ENCODE measurements at places on chromosomes 1 and 21.

- DNase-seq, result no peak
Observed at GRCh38 chr1:41847733-41848132, 71.0 kb downstream of the HIVEP3 start.

DNA sequence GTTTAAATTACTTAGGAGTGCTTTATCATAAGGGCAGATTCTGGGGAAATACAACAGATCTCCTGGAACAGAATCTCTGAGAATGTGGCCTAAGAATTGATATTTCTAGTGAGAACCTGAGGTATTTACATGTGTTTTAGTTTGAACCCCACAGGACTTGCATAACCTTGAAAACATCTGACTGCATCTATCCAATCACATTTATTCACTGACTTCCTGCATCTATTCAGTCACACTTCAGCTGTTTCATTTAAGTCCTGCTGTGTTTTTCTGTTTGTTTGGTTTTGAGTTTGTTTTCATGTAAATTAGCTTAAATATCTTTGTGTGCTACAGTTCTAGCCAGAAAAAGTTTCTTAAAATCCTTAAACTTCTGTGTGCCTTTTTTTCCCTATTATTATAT, 1260.7 kb downstream of the PLA2G4A start:
- no peak for DNase-seq

- DNase-seq, result no peak
Observed at GRCh38 chr1:167683226-167683625, 38.6 kb upstream of the MPZL1 start.

- DNase-seq, result no peak
Observed at GRCh38 chr1:67634396-67634935, 50.5 kb upstream of the GADD45A start.

DNA sequence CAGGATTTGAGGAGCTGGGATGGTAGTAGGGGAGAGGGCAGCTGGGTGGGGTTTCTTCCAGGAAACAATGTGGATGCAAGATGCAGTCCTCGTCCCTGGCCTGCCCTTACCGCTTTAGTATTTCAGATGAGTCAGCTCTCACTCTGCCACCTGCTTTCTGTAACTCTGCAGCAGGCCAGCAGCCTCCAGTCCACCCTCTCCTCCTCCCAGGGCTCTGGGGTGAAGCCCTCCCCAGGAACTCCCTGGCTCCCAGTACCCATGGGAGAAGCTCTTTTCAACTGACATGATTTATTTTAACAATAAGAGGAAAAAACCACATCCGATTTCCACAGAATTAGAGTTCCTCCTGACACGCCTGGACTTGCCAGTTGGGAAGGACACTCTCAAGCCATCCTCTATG, 39.0 kb upstream of the IL20 start:
- DNase-seq, result no peak

- DNase-seq, result no peak
Observed at GRCh38 chr21:41902946-41903345, 23.8 kb upstream of the PRDM15 start.

DNA sequence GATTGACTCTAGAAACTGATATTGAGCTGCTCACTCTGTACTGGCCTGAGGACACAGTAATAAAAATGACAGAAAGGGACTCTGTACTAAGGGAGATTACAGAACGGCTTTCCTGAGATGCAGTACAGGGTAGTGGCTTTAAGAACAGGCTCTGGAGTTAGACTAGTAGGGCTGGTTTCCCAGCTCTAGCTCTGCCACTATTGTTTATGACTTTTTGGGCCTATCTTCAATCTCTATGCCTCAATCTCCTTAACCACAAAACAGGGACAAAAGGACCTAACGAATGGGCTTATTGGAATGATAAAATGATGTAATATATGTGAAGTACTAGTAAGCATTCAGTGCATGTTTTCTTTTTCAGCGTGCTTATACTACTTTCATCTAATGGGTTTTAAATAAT, 1.4 kb downstream of the DEPDC1 start:
- no peak for DNase-seq

DNA sequence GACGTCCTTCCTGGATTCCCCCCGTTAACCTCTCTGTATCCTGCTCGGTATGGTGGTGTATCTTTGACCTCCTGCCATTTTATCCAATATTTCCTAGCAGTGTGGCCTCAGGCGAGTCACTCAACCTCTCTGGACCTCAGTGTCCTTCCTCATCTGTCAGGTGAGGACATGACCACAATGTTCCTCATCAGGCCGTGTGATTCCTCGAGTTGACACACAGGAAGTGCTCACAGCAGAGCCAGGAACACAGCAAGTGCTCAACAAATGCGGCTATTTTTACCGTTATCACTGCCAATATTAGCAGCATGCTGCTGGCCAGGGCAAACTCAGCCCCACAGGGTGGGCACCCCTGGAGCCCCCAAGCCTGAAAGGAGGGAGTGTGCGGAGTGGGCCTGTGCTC, 450.2 kb downstream of the KIF26B start:
- no peak for DNase-seq

DNA sequence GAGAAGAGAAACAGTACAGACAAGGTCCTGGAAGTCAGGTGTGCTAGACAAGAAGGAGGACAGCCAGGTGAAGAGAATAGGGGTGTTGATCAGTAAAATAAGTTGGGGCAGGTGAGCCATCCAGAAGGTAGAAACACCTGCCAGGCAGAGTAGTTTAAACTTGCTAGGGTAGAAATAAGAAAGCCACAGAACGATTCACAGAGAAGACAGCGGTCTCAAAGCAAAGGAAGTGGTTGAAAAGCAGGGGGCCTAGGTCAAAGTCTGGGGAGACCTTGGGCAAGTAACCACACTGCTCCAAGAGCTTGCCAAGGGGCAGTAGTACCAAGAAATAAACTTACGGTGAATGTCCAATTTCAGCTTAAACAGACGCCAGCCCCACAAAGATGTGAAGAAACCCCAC, 116.6 kb upstream of the PROX1 start:
- no peak for DNase-seq

DNA sequence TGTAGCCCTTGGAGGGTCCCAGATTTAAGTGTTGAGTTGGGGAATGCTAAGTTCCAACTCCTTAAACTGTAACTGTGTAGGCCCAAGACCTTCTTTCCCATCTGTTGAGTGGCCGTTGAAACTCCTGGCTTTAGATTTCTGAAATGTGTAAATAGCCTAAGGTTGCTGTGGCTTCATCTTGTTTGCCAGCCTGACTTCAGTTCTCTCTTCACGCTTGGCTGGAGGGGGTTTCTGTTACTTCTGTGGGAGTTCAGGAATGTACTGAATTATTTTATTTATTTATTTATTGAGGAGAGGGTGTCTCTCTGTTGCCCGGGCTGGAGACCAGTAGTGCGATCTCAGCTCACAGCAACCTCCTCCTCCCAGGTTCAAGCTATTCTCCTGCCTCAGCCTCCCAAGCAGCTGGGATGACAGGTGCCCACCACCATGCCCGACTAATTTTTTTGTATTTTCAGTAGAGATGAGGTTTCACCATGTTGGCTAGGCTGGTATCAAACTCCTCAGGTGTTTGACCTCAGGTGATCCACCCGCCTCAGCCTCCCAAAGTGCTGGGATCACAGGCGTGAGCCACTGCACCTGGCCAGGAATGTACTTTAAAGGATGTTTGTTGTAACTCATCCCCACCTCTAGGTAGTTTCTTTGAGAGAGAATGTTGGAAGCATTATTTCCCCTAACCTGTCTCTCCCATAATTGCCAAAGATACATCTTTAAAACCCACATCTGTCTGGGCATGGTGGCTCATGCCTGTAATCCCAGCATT, 5.9 kb downstream of the TTC39A start:
- DNase-seq, result no peak

- DNase-seq, result no peak
Observed at GRCh38 chr1:114756949-114757454, 782 bp downstream of the CSDE1 start.

- no peak for DNase-seq
Observed at GRCh38 chr1:14652840-14653239, 54.4 kb downstream of the KAZN start.

DNA sequence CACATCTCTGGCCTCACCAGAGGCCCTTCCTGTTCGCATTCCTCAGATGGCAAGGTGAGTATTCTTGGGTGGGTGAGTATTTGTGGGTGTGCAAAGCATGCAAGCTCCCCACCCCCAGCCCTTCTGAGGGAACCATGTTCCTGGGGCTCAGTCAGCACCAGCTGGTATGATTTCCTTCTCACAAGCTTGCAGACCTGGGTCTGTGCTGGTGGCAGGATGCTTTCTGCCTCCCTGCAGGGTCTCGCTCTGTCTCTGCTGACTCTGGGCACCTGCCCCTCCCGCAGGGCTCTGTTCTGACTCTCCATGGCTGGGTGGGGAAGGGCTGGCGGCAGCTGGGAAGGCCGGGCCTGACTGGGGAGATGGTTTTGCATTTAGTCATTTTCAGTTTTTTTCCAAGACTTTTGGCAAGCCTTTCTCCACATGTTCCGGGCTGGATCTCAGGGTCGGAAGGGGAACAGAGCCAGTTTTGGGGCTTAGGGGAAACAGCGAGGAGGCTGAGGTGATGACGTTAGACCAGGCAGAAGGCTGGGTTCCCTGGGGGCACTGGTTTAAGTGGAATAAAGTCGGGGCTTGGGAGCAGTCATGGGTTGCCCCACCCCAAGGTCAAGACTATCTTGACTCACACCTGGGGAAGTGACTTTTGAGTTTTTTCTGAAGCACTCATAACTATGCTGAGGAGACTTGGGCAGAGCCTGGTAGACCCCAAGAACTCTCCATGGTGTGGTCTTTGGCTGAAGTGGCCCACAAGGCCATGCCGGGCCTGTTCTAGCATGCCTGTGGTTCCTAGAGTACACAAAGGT, 6.2 kb downstream of the RASSF5 start:
- DNase-seq, result peak; percentile 93

DNA sequence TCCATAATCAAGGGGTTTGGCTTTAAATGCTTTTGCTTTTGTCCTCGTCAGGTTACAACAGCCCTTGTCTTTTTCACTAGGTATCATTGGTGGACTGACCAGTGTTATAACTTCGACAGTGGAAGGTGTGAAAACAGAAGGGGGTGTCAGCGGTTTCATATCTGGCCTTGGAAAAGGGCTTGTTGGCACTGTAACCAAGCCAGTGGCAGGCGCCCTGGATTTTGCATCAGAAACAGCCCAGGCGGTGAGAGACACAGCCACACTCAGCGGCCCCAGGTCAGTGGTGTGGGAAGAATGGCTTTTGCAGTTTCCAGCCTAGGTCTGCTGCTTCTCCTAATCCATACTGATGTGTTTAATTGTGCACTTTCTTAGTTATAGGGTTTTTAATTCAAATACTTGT, 157.9 kb downstream of the DHRS3 start:
- no peak for DNase-seq

DNA sequence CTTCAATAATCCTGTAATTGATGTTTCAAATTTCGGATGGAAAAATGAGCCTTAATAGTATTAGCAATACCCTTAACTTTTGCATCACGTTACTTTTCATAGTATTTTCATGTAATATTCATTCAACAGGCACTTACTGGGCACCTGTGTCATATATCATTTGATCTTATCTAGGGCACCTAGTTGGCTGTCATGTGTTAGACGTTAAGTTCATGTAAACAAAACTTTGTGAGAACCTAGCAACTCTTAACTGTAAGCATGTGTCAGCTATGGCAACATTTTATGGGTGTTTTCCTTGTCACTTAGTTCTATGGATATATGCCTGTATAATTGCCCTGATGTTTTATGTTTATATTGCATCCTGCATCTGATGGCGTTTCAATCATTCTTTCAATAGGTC, 777 bp downstream of the LAMC2 start:
- DNase-seq, result no peak

DNA sequence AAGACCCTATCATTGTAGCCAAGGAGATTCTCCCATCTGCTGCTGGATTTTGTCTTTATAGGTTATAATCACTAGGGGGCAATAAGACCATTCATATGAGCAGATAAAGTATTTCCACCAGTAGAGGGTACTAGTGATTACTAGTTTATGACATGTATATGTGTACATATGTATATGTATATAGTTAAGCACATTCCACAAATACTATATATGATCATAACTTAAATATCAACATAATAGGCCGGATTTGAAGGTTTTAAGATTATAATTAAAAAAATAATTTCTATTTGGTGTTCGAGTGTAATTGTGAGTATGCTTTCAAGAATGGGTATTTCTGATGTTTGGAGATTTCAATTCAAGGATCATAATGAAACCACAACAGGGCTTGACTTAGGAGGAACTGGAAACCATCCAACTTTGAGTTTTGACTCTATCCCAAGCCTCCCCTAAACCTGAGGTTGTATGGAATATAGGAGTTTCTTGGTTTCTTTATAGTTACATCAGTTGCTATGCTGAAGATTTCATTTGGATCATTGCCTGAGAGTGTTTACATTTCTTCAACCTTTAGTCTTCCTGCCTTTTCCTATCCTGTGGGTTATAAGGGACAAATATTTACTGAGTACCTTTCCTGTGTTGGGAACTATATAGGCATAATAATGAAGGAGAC, 16.9 kb downstream of the TCEANC2 start:
- DNase-seq, result no peak
